ENCODE measurements at places on chromosomes 4 and X.
A peak's percentile ranks its signal among the peaks of the same experiment; 100 is the strongest.

GRCh38 chrX:18971506-18971905, 12.4 kb downstream of the PHKA2 start:
- DNase-seq, result no peak

- no peak for DNase-seq
Observed at GRCh38 chr4:20311856-20312255, 60.2 kb downstream of the SLIT2 start.

- no peak for DNase-seq
Observed at GRCh38 chr4:187469627-187470026, 525.9 kb upstream of the ZFP42 start.

GRCh38 chr4:7844594-7844991, 95.1 kb downstream of the AFAP1 start:
- no peak for DNase-seq

GRCh38 chr4:183180096-183180495, 81.0 kb downstream of the WWC2 start:
- no peak for DNase-seq

- DNase-seq, result no peak
Observed at GRCh38 chr4:99891351-99891750, 2.9 kb downstream of the LAMTOR3 start.

DNA sequence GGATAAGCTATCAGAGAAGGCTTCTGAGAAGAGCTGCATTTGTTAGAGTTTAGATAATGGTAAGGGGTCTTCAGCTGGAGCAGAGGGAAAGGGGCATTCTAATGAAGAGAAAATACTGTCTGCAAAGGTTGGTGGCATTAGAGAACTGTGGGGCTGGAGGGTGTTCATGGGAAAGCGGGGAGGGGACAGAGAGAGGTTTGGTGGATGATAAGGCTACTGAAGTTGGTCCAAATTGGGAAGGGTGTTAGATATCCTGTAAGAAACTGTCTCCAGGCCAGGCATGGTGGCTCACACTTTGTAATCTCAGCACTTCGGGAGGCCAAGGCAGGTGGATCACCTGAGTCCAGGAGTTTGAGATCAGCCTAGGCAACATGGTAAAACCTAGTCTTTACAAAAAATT, 59.9 kb downstream of the AFF1 start:
- DNase-seq, result no peak

- no peak for DNase-seq
Observed at GRCh38 chrX:153416781-153417450, 5.6 kb downstream of the ZFP92 start.

DNA sequence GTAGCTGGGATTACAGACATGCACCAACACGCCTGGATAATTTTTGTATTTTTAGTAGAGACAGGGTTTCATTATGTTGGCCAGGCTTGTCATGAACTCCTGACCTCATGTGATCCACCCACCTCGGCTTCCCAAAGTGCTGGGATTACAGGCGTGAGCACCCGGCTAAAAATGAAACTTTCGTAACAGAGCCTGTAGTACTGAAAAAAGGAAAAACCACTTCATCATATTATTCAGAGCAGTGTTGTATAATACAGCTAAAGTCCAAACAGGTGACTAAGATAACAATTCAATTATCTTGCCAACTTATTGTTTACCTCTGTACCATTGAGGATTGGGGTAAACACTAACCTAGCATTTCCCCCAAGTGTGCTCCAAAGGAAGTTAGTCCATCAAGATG, 43.9 kb upstream of the HPRT1 start:
- no peak for DNase-seq

- DNase-seq, result no peak
Observed at GRCh38 chr4:24070117-24070516, 180.3 kb upstream of the PPARGC1A start.

- no peak for DNase-seq
Observed at GRCh38 chr4:176334066-176334465, 14.3 kb downstream of the SPCS3 start.

DNA sequence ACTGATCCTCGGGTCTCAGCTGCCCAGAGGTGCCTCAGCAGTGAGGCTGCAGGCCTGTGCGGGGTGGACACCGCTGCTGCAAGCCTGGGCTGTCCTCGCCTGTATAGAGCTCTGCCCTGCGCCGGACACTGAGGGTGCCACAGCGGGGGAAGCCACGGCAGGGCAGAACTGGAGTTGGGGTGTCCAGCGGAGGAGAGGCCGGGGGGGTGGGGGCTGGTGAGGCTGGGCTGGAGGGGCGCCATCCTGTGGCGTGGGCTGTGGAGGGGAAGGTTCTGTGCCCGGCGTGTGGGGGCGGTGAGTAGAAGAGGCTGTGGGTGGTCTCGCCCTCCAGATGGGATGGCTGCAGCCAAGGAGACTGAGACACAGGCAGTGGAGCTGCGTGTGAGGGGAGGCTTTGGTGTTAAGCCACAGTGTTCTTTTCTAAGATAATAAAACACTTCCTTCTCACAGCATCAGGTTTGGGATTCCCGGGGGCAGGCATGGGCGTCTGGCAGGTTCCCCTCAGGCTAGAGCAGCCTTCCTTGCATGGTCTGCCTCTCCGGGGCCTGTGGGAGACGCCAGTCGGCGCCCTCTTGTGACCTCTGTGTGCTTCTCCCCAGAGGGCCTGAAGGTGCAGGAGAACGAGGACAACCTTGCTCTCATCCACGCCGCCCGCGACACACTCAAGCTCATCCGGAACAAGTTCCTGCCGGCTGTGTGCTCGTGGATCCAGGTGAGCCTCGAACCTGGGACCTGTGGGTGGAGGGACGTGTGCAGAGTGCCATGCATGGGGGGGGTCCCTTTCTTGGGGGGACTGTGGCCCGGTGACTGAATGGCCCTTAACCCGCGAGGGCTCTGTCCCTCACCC, 7.4 kb downstream of the UVSSA start:
- DNase-seq, result no peak

DNA sequence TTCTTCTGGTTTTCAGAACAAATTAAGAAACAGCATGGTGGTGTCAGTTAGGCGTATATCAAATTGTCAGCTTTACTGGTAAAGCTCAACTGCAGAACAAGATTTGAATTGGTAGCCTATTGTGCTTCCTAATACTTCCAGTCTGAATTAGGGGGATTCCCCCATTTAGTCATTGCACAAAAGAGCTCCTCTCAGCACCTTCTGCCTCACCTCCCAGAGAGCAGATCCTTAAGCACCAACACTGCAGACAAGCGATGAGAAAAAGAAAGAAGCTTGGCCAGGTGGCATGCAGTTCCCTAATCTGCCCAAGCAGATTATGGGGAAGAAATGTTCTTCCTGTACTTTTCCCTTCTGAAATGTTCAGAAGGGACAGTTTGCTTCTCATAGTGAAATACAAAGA, 9.2 kb downstream of the MAP9 start:
- no peak for DNase-seq

DNA sequence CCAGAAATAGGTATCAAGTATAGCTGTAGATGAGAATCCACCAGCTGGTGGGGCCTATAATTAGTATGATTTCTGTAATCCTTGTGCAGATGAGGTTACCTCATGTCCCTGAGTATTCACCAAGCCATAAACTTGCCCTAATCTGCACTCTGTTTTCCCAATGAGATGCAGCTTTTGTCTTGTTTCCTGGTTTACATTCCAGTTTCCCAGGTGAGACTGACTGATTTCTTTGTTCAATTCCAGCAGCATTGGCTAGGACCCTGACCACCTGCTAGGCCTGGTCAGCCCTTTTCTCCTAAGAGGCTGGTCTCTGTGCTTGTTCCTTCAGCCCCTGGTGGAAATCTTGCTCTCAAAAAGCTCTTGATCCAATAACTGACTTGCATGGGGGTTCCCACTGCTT, 44.6 kb downstream of the GABRB1 start:
- no peak for DNase-seq

GRCh38 chrX:13662355-13662791, 9.4 kb downstream of the TCEANC start:
- peak; percentile 22 for DNase-seq

- no peak for DNase-seq
Observed at GRCh38 chrX:109922190-109922589, 80.7 kb upstream of the TMEM164 start.

DNA sequence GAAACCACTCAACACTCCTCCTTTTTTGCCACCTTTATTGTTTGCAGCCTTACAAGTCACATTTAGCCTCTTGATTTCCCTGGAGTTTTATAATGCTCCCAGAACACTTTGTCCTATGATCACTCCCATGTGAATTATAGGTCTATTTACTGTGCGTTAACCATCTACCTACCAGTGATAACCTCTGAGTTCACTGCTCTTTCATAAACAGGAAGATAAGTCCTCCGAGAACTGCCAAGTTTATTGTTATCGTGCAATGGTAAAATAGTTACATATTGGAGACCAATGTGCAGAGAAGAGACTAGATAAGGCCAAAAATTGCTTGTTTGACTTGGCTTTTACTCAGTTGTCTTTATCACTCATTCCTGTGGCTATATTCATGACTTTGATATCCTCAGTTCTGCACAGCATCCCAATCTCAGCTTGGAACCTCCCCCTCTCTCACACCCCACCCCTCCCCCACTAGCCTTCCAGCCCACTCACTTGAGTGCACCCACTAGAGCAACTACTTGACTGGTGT, 12.9 kb upstream of the NUDT9 start:
- DNase-seq, result no peak

- no peak for DNase-seq
Observed at GRCh38 chrX:1455948-1456280, 3.2 kb upstream of the ASMTL start.

GRCh38 chrX:97987979-97988378, 1104.3 kb downstream of the RPA4 start:
- no peak for DNase-seq

GRCh38 chrX:136671006-136671610, 23.1 kb downstream of the CD40LG start:
- DNase-seq, result no peak

- no peak for DNase-seq
Observed at GRCh38 chr4:124433044-124433443, 279.5 kb downstream of the ANKRD50 start.

GRCh38 chr4:101886826-101887225, 96.3 kb downstream of the BANK1 start:
- DNase-seq, result no peak

DNA sequence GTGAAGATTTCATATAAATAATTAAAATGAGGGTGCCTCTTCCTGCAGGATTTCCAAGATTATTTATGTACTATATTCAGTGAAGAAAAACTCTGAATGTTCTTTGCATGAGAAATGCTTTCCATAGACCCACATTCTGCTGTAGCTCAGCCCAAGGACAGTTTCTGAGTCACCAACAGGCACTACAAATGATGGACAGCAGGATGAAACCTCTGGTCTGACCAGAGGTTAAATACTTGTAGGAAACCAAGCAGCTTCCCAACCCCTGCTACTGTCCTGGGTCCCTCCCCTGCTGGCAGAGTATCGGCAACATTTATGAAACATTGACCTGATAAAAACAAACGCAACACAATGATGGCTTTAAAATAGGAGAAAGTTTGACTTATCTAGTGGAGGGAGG, 73.1 kb downstream of the CXXC4 start:
- DNase-seq, result no peak

DNA sequence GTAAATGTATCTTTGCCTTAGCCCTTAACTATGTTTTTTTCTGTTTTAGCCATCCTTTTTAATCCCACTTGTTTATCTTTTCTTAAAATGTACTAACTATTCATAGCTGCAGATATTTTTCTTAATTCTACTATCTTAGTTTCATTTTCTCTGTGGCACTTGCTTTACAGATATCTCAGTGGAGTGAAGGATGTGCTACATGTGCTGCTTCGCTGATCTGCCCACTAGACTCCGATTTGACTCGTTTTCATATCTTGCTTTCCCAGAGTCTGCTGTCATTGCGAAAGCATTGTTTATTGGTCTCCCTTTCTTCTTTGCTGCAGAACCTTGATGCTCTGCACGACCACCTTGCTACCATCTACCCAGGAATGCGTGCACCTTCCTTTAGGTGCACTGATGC, 30.6 kb downstream of the GUCY1B1 start:
- DNase-seq, result no peak

GRCh38 chr4:38818441-38818976, 13.9 kb upstream of the TLR1 start:
- peak; percentile 8 for DNase-seq

- DNase-seq, result no peak
Observed at GRCh38 chr4:150368667-150369066, 213.3 kb upstream of the MAB21L2 start.

GRCh38 chr4:67054896-67055295, 490.4 kb downstream of the CENPC start:
- DNase-seq, result no peak

- DNase-seq, result no peak
Observed at GRCh38 chr4:3729188-3729881, 36.9 kb upstream of the ADRA2C start.

DNA sequence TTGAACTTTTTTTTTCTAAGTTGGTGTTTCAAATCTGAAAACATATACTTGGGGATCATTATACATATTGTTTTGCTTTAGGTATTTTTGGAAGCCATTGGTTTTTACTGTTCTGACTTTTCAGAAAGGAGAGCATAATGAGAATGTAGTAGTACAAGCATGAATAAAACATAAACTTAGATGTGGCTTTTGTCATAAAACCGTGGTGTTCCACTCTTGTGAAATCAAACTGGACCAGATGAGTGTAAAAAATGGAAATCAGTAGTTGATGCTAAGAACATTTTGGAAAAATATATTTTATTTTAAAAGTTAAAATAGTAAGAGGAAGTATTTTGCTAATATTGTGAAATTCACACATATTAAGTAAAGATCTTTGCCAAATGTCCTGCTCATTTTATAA, 29.6 kb downstream of the GUCY1A1 start:
- DNase-seq, result no peak

GRCh38 chr4:102411408-102411807, 66.1 kb upstream of the SLC39A8 start:
- DNase-seq, result peak; percentile 83

DNA sequence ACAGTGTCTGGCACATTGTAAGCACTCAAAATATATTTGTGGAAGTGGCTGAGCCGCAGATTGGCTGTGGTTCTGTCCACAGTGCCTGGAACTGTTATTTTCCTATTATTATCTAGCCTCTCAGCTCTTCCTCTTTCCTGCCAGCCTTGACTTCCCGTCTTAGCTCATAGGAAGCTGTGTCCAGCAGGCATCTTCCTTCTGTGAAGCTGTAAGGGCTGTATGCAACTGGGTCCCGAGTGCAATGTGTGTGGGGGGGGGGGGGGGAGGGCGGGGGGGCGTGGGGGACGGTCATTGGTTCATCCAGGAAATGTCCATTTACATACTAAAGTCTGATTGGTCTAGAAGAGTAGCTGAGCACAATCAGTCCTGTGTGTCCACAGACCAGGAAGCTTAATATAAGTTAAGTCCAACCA, 210.7 kb downstream of the PDGFRA start:
- peak; percentile 89 for DNase-seq

- no peak for DNase-seq
Observed at GRCh38 chr4:113955411-113955810, 24.0 kb downstream of the ARSJ start.

DNA sequence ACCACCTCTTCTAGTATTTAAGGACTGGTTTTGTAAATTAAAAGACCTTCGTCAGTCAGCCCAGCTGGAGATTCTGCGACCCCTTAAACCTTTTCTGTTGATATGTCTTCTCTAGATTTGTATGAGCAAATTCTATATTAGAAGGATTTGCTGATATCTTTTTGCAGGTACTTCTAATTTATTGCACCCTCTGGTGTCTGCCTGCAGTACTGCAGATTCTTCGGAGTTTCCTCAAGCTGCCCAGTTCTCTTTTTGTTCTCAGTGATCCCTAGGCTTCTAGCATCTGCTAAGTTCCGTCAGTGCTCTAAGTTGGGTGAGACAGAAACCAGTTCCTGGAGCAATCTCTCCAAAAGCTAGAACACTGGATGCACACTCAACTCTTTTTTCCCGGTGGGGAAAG, 545.2 kb downstream of the C4orf33 start:
- DNase-seq, result peak; percentile 47

- DNase-seq, result no peak
Observed at GRCh38 chrX:26352891-26353430, 137.0 kb downstream of the MAGEB5 start.
